ENCODE measurements at places on chromosomes 5 and 9.

GRCh38 chr5:759781-760362 is 24.7 kb downstream of the ZDHHC11B start:
- DNase-seq, result no peak

DNA sequence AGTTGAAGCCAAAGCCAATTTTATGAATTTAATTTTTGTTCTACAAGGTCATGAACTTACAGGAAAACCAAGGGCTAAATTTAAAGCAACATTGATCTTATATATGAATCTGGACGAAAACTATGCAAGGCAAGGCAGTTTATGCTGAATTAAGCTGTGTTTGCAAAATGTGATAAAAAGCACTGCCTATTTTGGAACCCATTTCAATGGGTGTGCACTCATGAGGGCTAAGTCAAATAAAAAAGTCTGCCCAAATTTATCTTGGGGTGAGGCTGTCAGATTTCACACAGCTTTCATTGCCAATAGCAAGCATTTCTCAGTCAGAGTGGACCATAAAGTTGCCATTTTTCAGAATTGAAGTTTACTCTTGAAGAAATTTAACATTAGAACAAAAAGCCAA is 199.9 kb downstream of the LURAP1L start:
- DNase-seq, result no peak

DNA sequence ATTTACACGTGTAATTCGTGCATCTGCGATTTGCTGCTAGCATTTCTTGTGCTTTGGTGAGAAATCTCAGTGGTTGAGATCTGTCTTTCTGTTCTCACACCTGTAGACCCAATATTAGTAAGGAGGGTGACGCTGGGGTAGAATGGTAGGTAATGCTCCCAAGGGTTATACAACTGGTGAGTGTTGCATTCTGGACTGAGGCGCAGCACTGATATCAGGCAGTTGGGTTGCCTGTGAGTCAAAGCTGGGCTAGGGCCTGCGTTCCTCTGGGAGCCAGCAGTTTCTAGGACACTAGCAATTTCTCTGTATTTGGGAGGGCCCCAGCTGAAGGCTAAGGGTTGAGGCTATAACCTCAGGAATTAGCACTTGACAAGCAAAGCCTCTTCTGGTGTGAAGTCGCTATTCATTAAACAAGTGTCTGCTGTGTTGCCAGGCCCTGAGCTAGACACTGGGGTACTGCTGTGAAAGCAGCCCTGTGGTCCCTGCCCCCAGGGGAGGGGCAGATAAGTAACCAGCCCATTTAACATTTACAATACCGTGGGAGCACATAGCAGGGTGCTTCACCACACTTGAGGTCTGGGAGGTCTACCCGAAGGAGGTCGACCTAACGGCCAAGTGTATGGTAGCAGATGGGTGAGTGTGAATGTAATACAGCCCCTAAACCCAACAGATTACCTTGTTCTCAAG is 28.7 kb downstream of the LARP1 start:
- DNase-seq, result no peak

DNA sequence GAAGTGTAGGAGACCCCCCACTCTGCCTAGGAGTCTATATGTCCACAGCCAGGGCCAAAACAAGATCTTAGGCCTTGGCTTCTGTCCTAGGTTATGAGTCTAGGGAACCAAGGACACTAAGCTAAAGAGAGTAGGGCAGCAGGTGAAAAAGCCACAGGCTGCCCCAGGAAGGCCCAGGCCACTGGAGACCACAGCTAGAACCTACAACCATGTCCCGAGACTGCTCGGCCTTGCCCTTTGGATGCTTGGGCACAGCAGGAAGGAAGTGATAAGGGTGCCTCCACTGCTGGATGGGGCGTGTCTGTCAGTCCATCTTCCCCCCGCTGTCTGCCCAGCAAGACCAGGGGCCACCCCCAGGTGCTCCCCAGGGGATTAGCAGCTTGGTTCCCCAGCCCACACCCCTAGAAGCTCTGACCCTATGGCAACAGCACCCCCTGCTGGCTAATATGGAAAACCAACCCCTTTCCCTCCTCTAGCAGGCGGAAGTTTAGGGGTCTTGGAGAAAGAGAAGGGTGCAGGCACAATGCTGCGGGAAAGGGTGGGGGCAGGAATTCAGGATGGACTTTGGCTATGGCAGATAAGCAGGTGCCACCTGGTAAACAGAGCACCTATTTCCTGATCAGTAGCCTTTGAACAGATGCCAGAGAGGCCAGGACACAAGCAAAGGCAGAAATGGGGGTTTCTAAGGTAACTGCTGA is 10.5 kb upstream of the IRF1 start:
- peak; percentile 83 for DNase-seq

DNA sequence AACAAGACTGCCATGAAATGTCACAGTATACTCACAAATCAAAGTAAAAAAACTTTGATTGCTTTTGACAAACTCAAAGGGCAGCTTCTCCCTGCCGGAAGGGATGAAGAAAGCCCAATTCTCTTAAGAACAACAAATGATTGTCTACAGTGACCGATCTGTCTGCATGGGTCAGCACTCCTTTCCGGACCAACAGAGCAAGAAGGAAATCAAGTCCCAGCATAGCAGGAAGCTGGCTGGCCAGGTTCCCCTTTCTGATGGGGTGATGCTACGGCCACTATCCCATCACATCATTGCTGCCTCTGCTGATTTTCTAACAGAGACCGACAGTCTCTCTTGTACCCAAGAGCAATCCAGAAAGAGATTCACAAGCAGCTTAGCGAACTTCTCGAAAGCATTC is 692 bp downstream of the C1QTNF3 start:
- DNase-seq, result no peak

GRCh38 chr9:133143639-133144141 is 20.0 kb downstream of the GBGT1 start:
- no peak for DNase-seq

GRCh38 chr5:67799732-67800234 is 415.8 kb upstream of the PIK3R1 start:
- no peak for DNase-seq

DNA sequence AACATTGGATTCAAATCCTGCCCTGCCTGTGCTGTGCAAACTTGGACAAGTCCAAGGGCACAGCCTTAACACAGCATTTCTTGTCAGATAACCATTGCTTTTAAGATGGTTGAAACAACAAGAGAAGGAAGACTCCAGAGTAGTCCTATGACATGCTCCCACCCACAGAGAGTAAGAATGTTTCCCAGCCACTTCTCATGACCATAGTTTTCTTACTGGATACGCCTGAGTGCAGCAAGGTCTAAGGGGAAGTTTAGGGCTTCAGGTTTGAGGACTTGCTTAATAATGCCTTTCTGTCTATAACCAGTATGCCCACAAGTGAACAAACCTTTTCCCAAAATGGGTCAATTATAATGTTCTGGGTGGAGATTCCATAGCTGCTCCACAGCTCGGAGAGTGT is 126.4 kb downstream of the SLF1 start:
- DNase-seq, result no peak

- DNase-seq, result no peak
Observed at GRCh38 chr5:76250463-76250862, 152.6 kb upstream of the IQGAP2 start.

- DNase-seq, result no peak
Observed at GRCh38 chr9:77598991-77599390, 49.1 kb downstream of the GNA14 start.

DNA sequence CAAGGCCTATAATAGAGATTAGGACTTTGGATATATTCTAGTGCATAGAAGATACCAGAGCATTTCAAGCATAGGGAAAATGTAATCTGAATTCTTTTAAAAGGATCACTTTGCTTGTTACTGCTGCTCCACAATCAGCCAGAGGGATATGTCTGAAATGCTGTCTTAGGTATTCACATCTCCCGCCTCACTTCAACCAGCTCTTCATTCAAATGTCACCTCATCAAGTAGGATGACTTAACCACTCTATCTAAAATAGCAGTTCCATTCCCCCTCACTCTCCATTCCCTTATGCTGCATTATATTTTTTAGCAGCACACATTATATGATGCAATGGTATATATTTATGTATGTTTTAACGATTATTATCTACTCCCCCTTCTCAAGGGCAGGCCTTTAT is 500.3 kb upstream of the GRIA1 start:
- DNase-seq, result no peak

- no peak for DNase-seq
Observed at GRCh38 chr5:163105456-163105855, 331.9 kb upstream of the CCNG1 start.

- no peak for DNase-seq
Observed at GRCh38 chr5:11323761-11324160, 562.7 kb upstream of the DAP start.

DNA sequence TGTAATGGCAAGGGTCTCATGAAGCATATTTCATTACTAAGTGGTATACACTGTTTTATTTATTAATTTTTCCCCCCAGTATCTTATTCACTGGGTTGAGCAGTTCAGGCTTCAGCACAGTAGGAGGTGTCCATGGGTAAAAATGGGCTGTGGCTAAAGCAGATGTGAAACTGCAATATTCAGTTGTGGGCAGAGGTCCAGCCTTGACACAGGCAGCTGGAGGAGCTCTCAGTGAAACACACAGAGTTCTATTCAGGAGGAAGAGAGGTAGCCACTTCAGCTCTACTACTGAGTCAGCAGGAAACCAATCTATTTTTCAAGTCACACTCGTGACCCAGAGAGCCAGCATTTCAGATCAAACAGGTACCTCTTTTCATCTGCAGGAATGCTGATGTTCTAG is 418.3 kb downstream of the CDH10 start:
- DNase-seq, result no peak

DNA sequence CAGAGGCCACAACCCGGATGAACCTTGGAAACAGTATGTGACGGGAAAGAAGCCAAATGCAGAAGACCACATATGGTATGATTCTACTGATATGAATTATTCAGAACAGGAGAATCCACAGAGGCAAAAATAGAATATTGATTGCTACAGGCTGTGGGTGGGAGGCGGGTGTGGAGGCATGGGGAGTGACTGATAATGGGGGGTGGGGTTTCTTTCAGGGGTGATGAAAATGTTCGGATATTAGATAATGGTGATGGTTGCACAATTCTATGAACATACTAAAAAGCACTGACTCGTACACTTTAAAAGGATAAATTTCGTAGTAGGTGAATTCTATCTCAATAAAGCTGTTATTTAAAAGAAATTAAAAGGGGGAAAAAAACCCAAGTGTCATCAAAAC is 10.7 kb downstream of the IL4 start:
- no peak for DNase-seq

DNA sequence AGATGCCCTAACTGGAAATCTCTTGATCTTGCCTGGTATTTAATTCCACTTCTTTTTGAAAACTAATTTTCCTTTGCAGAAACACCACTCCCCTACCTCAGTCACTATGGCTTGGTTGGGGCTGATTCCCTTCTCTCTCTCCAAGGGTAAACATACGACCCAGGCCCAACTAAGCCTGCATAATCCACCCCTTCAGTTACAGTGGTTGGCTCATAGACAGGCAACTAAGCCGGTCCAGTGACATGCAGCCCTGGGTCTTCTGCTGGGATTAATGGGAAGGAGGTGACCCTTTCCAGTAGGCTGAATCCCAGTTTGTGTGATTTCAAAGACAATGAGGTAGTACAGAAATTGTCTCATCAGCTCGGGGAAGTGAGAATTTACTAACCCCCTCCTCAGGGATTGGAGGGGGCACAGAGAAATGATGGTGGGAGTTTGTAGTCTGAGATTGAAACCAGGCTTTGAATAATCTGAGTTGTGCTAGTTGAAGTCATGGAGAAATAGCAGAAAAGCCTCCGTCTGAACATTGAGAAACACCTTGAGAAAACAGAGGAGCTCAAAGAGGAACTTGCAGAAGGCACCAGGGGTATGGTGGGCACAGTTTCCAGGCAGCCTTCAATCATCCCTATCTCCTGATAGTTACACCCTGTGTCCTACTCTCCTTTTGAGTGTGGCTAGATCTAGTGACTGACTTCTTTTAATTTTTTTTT is 148.9 kb downstream of the GCNT1 start:
- DNase-seq, result no peak

GRCh38 chr9:113973963-113974413 is 97.9 kb downstream of the ZNF618 start:
- DNase-seq, result no peak

GRCh38 chr5:31982621-31983020 is 191.5 kb downstream of the GOLPH3 start:
- DNase-seq, result no peak

GRCh38 chr9:18208166-18209059 is 265.5 kb upstream of the ADAMTSL1 start:
- DNase-seq, result no peak

DNA sequence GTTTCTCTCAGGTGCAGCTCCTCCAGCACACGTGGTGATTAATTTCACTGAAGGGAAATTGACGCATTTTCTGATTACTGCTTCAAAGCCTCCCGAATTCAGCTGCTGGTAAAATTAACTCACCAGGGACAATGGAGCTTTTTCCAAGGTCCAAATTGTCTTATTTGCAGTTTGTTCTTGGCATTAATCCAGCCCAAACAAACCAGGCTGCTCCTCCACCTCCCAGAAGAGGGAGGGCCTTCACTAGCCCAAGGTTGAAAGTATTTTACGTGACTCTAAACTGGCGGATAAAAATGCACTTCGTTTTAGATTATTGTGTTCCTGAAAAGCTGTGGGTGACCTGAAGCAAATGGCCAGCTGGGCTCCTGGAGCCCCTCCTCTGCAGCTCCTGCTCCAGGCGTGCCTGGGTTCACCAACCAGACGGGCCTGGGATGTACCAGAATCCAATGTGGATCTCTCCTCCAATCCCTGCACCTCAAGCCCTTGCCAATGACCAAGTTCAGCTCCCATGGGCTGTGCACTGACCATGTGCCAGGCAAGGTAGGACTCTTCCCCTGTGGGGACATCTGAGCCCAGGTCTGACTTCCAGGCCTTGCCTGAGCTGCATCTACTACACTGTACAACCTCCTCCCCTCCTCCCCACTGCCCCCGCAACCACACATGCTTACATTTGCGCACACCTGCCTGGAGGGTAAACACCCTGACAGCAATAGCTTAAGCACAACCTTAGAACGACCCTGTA is 193.4 kb downstream of the CDK5RAP2 start:
- no peak for DNase-seq

DNA sequence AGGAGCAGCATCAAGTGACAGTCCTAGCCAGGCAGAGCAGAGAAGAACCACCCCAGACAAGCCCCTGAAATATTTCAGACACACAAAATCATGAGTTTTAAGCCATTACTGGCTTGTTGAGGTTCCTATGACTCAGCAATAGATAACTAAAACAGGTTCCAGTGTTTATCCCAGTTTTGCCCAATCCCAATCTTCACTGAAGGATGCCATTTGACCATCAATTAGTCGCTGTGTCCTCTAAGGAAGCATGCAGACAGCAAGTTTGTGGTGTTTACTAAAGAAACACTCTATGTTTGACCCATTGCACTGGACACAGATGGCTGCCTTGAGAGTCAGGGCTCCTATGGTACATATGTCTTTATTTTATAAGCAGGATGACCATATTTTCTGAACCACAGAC is 186.7 kb downstream of the SYK start:
- DNase-seq, result no peak

Measured in stimulated activated naive B cell treated with anti-CD40 and anti-IgM and Interleukin-4, amounts not matched to agents 10 μg/mL and 1 μg/mL and 100 μg/mL, for 72 hours (primary cell).